Tibial nerve (tissue), 4 donors: ENCODE measurements at places on chromosomes 3 and 15. TPM values are rescaled to one million over a fixed set of nuclear protein-coding genes. Genes with fewer than 3 reads are reported as not detected.

GRCh38 chr3:119302697-119303551, 8.7 kb downstream of the ARHGAP31 start:
- H3K27me3 ChIP-seq: no peaks in the 10 kb centered on the region
- H3K27ac ChIP-seq: peak overlapping the region; percentile 61
- H3K4me3 ChIP-seq: no peak overlapping the region
- H3K36me3 ChIP-seq: no peaks in the 10 kb centered on the region
- DNase-seq: peak; percentile 5
- peaks cover 9% of the 10 kb centered on the region for H3K4me1 ChIP-seq

GRCh38 chr3:66037986-66038369, 740 bp downstream of the MAGI1 start:
- DNase-seq: no peak
- peak overlapping the region; percentile 76 for H3K27ac ChIP-seq
- H3K27me3 ChIP-seq: no peaks in the 10 kb centered on the region
- H3K4me3 ChIP-seq: peak overlapping the region; percentile 82
- H3K4me1 ChIP-seq: peaks cover 5% of the 10 kb centered on the region
- no peaks in the 10 kb centered on the region for H3K36me3 ChIP-seq

GRCh38 chr3:39150148-39150802, 3.1 kb downstream of the CSRNP1 start:
- H3K27me3 ChIP-seq: no peaks in the 10 kb centered on the region
- peaks cover 58% of the 10 kb centered on the region for H3K4me1 ChIP-seq
- peak overlapping the region; percentile 97 for H3K27ac ChIP-seq
- H3K36me3 ChIP-seq: no peaks in the 10 kb centered on the region
- peak overlapping the region; percentile 61 for H3K4me3 ChIP-seq

Gene TARS3
- total RNA-seq: 33.9 TPM

DNA sequence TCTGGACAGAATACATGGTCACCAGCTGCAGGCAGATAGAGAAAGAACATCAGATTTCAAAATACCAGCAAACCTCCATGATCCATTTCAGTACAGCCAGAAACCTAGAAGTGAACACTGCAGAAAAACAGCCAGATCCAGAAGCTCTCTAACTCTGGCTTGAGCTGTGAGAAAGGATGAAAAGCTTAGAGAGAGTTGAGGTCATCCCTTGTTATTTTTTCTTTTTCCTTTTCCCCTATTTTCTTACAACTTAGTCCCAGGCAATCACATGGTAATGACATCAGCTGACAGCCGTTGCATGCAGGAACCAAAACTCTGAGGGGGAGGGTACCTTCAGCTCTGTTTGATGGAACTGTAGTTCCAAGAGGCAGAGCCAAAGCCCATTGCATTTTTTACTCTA, 113.2 kb downstream of the TCF12 start:
- no peaks in the 10 kb centered on the region for H3K4me1 ChIP-seq
- no peak overlapping the region for H3K4me3 ChIP-seq
- peak overlapping the region; percentile 32 for H3K27ac ChIP-seq
- H3K27me3 ChIP-seq: no peaks in the 10 kb centered on the region

- H3K4me3 ChIP-seq: no peak overlapping the region
- H3K4me1 ChIP-seq: peaks cover 6% of the 10 kb centered on the region
- no peaks in the 10 kb centered on the region for H3K27me3 ChIP-seq
- H3K36me3 ChIP-seq: no peaks in the 10 kb centered on the region
Observed at GRCh38 chr15:80997692-80998091, 3.0 kb upstream of the TLNRD1 start.
